Mesothelial cell of epicardium (in vitro differentiated cells): ENCODE measurements at places on chromosomes 1 and 21. TPM values are rescaled to one million over a fixed set of nuclear protein-coding genes. Genes with fewer than 3 reads are reported as not detected.
A peak's percentile ranks its signal among the peaks of the same experiment; 100 is the strongest.

The FHAD1 gene
- 1.0 to 1.3 TPM (median 1.1 TPM) in 3 replicates for total RNA-seq

The SPATA45 gene
- 0.65 to 0.78 TPM in 2 of 3 replicates, not detected in the other for total RNA-seq

- DNase-seq, result no peak
- H3K36me3 ChIP-seq, result peaks cover 13% of the 10 kb centered on the region
- H3K4me1 ChIP-seq, result peaks cover 13% of the 10 kb centered on the region
- H3K27ac ChIP-seq, result no peak within 1 kb of the TSS
- H3K27me3 ChIP-seq, result no peaks in the 10 kb centered on the region
Observed at GRCh38 chr1:168280296-168280927, at the start of gene TBX19. Gene TBX19, plus strand, starts transcription at chr1:168280877. Its CDS starts 214 bp downstream, at chr1:168281091.

DNA sequence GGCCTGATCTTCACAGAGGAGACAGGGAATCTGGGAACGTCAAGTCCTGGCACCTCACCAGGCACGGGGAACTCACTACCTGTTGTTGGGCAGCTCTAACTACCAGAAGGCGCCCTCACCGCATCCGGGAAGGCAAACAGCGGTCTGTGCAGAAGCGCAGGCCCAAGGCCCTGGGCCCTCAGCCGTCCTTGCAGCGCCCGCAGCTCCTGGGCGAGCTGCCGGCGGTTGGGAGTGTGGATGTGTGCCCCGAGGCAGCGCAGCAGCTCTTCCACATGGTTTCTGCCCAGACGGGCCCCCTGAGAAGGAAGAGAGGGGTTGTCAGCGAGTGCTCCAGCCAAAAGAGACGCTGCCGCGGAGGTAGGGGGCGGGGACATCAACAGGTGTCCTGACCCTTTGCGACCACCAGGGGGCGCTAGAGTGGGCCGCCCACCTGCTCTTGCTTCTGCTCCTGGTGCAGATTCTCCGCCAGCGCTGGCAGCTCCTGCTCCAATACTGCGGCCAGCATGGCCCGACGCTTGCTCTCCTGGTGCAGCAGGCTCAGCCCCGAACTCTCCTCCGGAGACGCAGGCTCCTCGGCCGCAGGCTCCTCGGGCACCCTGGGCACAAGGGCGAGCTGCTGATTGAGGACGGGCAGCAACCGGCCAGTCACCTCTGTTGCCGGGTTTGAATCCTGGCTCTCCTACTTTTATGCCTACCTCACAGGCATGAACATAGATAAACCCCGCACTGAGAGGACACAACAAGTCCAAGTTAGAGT, 9.3 kb downstream of the MAP3K6 start:
- H3K27ac ChIP-seq, result no peak overlapping the region
- peak; percentile 90 for DNase-seq
- H3K4me1 ChIP-seq, result peaks cover 14% of the 10 kb centered on the region
- H3K36me3 ChIP-seq, result no peaks in the 10 kb centered on the region
- H3K27me3 ChIP-seq, result peaks cover 35% of the 10 kb centered on the region

GRCh38 chr21:33299181-33299752, 25.5 kb upstream of the IFNAR1 start:
- H3K36me3 ChIP-seq, result peaks cover 12% of the 10 kb centered on the region
- no peaks in the 10 kb centered on the region for H3K27me3 ChIP-seq
- no peak overlapping the region for H3K4me3 ChIP-seq
- H3K4me1 ChIP-seq, result peaks cover 28% of the 10 kb centered on the region

GRCh38 chr1:76292418-76293184, 218.1 kb downstream of the ST6GALNAC3 start:
- H3K27ac ChIP-seq, result no peak overlapping the region
- no peaks in the 10 kb centered on the region for H3K27me3 ChIP-seq
- H3K36me3 ChIP-seq, result no peaks in the 10 kb centered on the region
- no peak for DNase-seq
- no peak overlapping the region for H3K4me3 ChIP-seq

The FOXD2 gene
- total RNA-seq, result 0.60 to 0.98 TPM (median 0.77 TPM) in 3 replicates

The TSSK3 gene
- 6.6 to 8.1 TPM (median 7.8 TPM) in 3 replicates for total RNA-seq

The WNT4 gene
- 34.9 to 41.2 TPM (median 38.7 TPM) in 3 replicates for total RNA-seq

DNA sequence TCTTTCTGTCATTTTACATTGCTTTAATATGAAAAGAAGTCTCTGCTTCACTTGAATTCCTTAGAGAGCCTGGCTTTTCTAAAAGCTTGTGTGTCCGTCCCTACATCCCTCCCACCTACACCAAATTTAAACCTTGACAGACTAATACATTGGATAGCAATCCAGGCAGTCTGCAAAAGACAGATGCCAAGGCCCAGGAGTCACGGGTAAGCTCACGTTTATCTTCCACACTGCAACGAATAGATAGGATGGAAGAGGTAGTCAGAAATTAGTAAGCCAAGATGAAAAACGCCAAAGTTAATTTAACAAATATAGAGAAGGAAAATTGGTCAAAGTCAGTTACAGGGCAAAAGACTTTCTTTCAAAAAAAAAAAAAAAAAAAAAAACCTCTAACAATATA, 338.1 kb downstream of the SMYD3 start:
- H3K4me3 ChIP-seq, result no peak overlapping the region
- H3K27me3 ChIP-seq, result no peaks in the 10 kb centered on the region
- H3K36me3 ChIP-seq, result no peaks in the 10 kb centered on the region
- DNase-seq, result no peak
- peaks cover 21% of the 10 kb centered on the region for H3K4me1 ChIP-seq

DNA sequence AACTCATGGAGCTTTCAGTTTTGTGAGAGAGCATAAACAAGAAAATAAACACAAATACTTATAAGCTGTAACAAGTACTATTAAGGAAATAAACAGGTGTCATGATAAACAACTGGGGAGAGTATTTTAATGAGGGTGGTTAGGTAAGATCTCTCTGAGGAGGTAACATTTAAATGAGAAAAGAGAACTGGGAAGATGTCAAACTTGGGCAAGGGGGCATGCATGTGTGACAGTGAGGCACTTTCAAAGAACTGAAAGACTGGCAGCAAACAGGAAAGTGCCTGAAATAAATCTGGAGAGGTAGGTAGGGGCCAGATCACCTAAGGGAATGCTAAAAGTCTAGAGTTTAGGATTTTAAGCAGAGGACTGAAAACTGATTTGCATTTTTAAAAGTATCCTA, 37.8 kb downstream of the NSL1 start:
- no peak overlapping the region for H3K27ac ChIP-seq
- no peak overlapping the region for H3K4me3 ChIP-seq
- peaks cover 15% of the 10 kb centered on the region for H3K4me1 ChIP-seq
- no peaks in the 10 kb centered on the region for H3K36me3 ChIP-seq
- H3K27me3 ChIP-seq, result no peaks in the 10 kb centered on the region
- no peak for DNase-seq

DNA sequence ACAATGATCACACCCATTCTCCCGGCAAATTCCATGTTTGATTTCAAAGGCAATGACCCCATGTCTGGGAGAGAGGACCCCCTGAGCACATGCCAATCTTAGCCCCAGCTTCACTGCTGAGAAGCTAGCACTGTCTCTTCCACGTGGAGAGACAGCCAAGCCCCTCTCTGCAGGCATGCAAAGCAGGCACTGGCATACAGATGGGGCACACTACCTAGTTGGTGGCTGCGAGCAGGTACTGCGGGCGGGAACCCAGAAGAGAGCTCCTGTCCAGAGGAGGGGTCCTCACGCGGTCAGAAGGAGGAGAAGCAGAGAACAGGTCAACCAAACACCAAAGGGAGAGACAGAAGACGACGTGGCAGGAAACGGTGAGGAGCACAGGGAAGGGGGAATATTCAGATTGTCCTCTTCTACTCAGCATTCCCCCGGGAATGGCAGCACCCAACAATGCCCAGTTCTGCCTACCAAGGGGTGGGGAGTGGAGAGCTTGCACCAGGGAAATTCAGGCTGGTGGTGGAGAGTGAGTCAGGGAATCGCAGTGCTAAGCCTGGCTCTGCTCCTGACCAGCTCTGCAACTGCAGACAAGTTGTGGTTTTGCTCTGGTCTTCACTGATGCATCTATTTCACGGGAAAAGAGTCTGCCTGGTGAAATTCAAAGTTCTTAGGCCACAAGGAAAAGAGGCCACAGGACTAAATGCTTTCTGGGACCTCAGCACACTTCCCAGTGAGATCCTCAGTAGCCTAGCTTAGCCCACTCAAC, 48.1 kb upstream of the GOLT1A start:
- peaks cover 17% of the 10 kb centered on the region for H3K36me3 ChIP-seq
- no peak overlapping the region for H3K4me3 ChIP-seq
- DNase-seq, result no peak
- peaks cover 14% of the 10 kb centered on the region for H3K4me1 ChIP-seq

- no peak for DNase-seq
- H3K36me3 ChIP-seq, result no peaks in the 10 kb centered on the region
- no peaks in the 10 kb centered on the region for H3K4me1 ChIP-seq
- peaks cover 9% of the 10 kb centered on the region for H3K27me3 ChIP-seq
Observed at GRCh38 chr1:17706445-17706844, 48.7 kb upstream of the ACTL8 start.

- H3K27ac ChIP-seq, result no peak overlapping the region
- no peaks in the 10 kb centered on the region for H3K36me3 ChIP-seq
- H3K27me3 ChIP-seq, result no peaks in the 10 kb centered on the region
- no peak for DNase-seq
Observed at GRCh38 chr1:209402697-209403096, 180.8 kb upstream of the CAMK1G start.

DNA sequence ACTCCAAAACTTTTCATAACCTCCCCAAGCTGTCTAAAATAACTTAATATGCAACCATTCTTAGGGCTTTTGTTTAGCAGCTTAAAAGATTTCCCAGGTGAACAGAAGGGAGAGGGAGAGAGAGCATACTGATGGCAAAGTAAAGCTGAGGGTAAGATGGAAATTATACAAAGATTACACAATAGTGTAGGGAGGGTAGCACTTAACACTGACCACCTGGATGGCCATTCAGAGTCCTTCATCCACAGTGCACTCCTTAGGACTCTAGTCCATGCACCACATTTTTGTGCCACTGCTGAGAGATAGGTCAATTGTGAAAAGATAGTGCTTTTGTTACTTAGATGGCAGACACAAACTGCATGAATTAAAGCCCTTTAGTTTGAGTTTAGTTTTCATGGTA, 574.6 kb downstream of the LMO4 start:
- DNase-seq, result no peak
- H3K27ac ChIP-seq, result peak overlapping the region; percentile 84
- H3K4me1 ChIP-seq, result peaks cover 65% of the 10 kb centered on the region
- no peak overlapping the region for H3K4me3 ChIP-seq

GRCh38 chr1:178412400-178412770, 84.4 kb downstream of the CLEC20A start:
- H3K36me3 ChIP-seq, result peaks cover 30% of the 10 kb centered on the region
- DNase-seq, result no peak
- no peaks in the 10 kb centered on the region for H3K4me1 ChIP-seq
- H3K4me3 ChIP-seq, result no peak overlapping the region
- H3K27me3 ChIP-seq, result no peaks in the 10 kb centered on the region

DNA sequence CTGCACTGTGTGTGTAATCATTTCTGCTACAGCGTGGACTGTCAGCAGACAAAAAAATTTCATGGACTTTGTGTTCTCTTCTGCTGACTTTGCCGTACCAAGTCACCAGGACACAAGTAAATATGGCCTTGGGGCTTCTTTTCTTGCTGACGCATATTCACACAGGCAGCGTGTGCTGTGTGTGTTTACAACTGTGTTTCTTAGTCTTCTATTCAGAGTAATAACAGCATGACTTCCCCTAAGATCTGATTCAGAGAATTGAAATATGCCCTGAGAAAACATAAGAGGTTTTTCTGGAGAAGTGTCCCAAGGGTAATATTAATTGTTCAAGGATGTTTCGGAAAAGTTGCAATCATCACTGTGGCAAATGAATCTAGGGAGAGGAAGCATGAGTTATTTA, 47.1 kb upstream of the DYNLT5 start:
- H3K4me1 ChIP-seq, result peaks cover 2% of the 10 kb centered on the region
- no peak overlapping the region for H3K27ac ChIP-seq
- H3K36me3 ChIP-seq, result no peaks in the 10 kb centered on the region
- H3K27me3 ChIP-seq, result no peaks in the 10 kb centered on the region
- DNase-seq, result no peak
- H3K4me3 ChIP-seq, result no peak overlapping the region

The MSH4 gene
- total RNA-seq, result 0.27 to 0.29 TPM (median 0.27 TPM) in 3 replicates

GRCh38 chr21:33781121-33781520, 134.5 kb downstream of the ATP5PO start:
- no peak overlapping the region for H3K4me3 ChIP-seq
- peaks cover 54% of the 10 kb centered on the region for H3K36me3 ChIP-seq
- H3K27ac ChIP-seq, result no peak overlapping the region
- peaks cover 2% of the 10 kb centered on the region for H3K4me1 ChIP-seq

The TARS2 gene
- total RNA-seq, result 31.7 to 33.3 TPM (median 32.6 TPM) in 3 replicates

- peaks cover 7% of the 10 kb centered on the region for H3K27me3 ChIP-seq
- H3K4me1 ChIP-seq, result peaks cover 15% of the 10 kb centered on the region
- H3K36me3 ChIP-seq, result peaks cover 5% of the 10 kb centered on the region
- H3K4me3 ChIP-seq, result peak overlapping the region; percentile 63
Observed at GRCh38 chr1:27350663-27351540, 9.1 kb downstream of the SYTL1 start.

The NBPF19 gene
- total RNA-seq, result 34.5 to 37.6 TPM (median 37.4 TPM) in 3 replicates

GRCh38 chr1:41432481-41433280, 51.8 kb downstream of the EDN2 start:
- H3K27me3 ChIP-seq, result no peaks in the 10 kb centered on the region
- H3K4me3 ChIP-seq, result no peak overlapping the region
- DNase-seq, result peak; percentile 82
- peaks cover 84% of the 10 kb centered on the region for H3K4me1 ChIP-seq
- H3K36me3 ChIP-seq, result no peaks in the 10 kb centered on the region
- H3K27ac ChIP-seq, result peak overlapping the region; percentile 91

The RHD gene
- not detected in 3 replicates for total RNA-seq

- no peak overlapping the region for H3K27ac ChIP-seq
- H3K36me3 ChIP-seq, result no peaks in the 10 kb centered on the region
- DNase-seq, result no peak
- peaks cover 12% of the 10 kb centered on the region for H3K27me3 ChIP-seq
Observed at GRCh38 chr1:156452907-156453306, 47.7 kb downstream of the MEF2D start.

The TNFSF4 gene
- total RNA-seq, result 2.0 to 2.8 TPM (median 2.1 TPM) in 3 replicates

DNA sequence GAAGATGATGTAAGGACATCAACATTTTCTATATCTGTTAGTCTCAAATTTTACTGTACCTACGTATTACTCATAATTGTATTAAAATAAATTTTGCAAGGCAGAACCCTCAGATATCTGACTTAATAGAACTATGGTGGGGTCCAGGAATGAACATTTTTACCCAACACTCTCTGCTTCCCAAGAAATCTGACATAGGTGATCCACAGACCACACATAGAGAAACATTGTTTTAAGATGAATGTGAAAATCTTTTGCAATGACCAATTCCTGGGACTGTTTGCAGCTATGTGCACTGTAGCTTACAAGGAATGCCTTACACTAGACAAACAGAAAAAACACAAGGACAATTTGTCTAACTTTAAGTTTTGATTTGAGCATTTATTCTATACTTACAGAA, 645.6 kb upstream of the ADGRL2 start:
- H3K4me3 ChIP-seq, result no peak overlapping the region
- H3K36me3 ChIP-seq, result no peaks in the 10 kb centered on the region
- no peaks in the 10 kb centered on the region for H3K27me3 ChIP-seq
- no peak for DNase-seq
- H3K27ac ChIP-seq, result no peak overlapping the region
- peaks cover 49% of the 10 kb centered on the region for H3K4me1 ChIP-seq

DNA sequence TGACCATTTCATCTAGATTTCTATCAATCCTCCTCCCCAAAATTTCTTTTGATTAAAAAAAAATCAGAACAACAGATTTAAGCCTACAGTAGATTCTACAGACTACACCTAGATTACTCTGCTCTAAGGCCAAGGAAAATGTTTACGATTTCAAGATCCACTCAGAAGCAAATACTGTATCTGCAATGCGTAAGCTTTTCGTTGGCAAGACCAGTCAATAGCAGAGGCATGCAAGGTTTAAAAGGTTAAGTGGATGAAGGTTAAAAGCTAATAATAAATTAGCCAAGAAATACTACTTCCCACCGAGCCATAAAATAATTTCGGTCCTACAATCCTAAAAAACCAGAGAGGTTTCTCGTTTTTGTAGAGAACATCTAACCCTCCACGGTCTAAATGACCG, 1.3 kb downstream of the CLSTN1 start:
- peaks cover 27% of the 10 kb centered on the region for H3K4me1 ChIP-seq
- peak overlapping the region; percentile 40 for H3K27ac ChIP-seq
- H3K27me3 ChIP-seq, result no peaks in the 10 kb centered on the region
- H3K36me3 ChIP-seq, result no peaks in the 10 kb centered on the region
- DNase-seq, result no peak
